Astrocyte of the spinal cord (primary cell): ENCODE measurements at places on chromosomes 1 and 21.

DNA sequence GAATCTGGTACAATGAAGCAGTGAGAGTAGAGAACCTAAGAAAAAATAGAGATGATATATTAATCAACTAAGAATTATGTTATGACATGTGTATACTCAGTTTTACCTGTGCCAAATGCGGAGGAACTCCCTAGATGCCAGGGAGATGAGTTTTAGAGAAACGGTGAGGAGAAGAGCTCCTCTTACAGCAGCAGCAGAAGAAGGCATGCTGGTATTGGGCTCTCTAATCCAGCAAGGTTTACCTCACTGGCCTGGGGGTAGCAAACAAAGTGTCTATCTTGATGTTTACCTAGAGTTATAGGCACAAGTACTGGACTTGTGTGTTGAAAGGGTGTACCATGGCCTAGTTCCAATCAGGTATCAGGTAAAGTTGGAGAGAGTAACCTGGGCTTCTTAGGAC is 28.9 kb upstream of the DEPDC1 start:
- DNase-seq, result no peak

DNA sequence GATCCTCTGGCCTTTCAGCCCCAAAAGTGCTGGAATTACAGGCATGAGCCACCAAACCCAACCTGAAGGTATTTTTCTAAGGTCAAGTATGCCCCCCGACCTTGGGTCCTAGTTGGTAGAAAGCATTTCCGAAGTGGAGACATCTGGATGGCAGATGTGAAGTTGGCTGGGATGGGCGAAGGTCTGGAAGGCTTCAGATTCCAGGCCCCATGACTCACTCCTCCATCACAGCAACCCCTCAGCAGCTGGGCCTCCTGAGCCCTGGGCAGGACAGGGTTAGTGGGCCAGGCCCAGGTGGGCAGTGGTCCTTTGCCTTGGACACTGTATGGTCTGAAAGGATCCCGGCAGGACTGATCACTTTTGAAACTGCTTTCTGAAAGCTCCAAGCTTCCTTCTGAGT is 23.3 kb downstream of the NAV1 start:
- DNase-seq, result peak; percentile 90

GRCh38 chr1:224760163-224760562 is 144.0 kb downstream of the CNIH3 start:
- no peak for DNase-seq

- DNase-seq, result peak; percentile 92
Measured at GRCh38 chr1:223845810-223846682, at the start of gene TP53BP2. TSS of gene TP53BP2 (minus strand) at chr1:223845947. CDS start at chr1:223845680, 267 bp downstream.

- DNase-seq, result peak; percentile 80
Measured at GRCh38 chr21:15841856-15842564, 112.2 kb downstream of the USP25 start.

DNA sequence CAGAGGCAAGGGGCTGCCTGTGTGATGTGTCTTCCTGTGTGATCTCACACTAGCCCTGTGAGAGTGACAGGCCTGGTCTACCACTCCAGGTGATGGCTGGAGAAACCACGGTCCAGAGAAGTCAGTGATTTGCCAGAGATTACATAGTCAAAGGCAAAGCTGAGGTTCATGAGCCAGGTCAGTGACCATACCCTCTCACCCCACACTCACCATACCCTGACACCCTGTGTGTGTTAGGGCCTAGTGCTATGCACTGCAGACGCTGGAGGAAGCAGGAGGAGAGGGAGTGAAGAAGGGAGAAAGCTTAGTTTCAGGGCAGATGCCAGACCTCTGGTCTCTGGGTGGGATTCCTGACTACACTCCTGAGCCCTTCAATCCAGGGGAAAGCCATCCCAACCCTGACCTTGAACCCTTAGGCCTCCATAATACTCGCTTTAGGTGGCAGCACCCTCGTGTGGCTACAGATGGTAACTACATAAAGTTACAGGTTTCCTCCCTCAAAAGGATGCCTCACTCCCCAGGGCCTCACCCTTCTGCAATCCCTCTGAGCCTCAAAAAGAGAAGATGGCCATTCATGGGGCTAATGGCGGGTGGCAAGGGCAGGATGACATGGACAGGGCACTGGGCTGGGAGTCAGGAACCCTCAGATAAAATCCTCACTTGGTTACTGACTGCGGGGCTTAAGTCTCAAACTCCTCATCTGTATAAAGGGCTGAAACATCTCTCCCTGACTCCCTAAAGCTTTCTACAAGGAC is 20.8 kb upstream of the SDC3 start:
- no peak for DNase-seq

DNA sequence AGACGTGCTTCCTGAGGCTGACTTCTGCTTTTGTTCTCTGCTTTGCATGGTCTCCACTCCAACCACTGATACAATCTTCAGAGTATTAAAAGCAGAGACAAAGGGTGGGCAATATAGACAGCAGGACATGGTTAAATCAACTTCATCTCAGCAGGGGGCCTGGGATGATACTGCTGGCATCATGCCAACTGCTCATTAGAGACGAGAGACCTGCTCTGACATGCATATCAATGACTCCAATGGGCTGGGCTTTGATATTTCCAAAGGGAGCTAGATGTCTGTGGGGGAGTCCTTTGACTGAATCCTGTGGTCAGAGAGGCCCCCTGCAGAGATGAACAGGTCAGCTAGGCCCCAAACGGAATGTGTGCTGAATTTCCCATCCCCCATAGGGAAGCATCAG is 106.6 kb downstream of the ACTL8 start:
- peak; percentile 44 for DNase-seq

GRCh38 chr1:181134543-181135436 is 46.3 kb downstream of the IER5 start:
- peak; percentile 80 for DNase-seq
